ENCODE measurements at places on chromosomes 13 and 19.

GRCh38 chr13:44118881-44119280 lies 239.2 kb downstream of the LACC1 start:
- no peak for DNase-seq

DNA sequence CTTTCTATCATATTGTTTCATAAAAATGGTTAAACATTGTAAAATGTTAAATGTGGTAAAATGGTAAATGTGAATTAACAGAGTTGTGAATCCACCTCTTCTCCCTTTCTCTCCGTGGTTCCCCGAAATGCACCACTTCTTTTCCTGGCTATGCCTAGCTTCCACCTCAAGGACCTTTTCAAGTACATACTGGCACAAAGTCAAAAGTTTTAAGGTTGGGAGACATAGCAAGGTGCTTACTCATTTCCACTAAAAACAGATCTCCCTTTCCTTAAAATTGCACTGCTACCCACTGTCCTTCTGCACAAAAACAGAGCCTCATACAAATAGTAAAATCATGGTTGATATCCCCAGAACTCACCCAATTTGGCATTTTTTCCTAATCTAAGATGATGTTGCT lies 558.2 kb downstream of the SLITRK6 start:
- DNase-seq: no peak

DNA sequence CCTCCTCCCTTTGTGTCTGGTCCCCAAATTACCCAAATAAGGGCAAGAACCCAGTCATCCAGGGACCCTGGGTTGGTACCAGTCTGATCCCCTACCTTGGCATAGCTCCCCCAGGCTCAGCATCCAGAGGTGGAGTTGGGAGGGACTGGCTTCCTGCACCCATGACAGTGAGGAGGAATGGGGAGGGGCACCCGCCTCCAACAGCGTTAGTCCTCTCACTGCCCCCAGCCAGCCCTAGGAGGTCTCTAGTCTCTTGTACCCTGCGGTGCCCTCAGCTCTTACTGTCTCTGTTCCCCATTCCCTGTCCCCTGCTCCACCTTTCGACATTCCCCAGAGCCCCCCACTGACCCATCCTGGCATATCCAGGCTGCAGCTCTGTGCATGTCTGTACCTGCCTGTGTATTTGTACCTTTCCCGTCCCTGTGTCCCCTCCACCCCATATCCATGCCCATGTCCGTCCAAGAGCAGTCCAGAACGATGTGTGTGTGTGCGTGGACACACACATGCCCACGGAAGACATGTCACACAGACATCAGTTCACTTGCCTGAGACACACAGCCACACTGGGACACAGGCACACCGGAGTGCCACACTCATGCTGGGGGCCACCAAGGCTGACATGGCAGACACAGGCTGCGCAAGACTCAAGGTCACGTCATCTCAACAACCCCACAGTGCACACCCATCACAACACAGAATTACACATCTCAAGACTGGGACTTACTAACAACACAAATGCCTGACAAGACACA lies 17.8 kb downstream of the ERFL start:
- no peak for DNase-seq

GRCh38 chr19:45468803-45469131 lies 971 bp downstream of the FOSB start:
- DNase-seq: no peak

DNA sequence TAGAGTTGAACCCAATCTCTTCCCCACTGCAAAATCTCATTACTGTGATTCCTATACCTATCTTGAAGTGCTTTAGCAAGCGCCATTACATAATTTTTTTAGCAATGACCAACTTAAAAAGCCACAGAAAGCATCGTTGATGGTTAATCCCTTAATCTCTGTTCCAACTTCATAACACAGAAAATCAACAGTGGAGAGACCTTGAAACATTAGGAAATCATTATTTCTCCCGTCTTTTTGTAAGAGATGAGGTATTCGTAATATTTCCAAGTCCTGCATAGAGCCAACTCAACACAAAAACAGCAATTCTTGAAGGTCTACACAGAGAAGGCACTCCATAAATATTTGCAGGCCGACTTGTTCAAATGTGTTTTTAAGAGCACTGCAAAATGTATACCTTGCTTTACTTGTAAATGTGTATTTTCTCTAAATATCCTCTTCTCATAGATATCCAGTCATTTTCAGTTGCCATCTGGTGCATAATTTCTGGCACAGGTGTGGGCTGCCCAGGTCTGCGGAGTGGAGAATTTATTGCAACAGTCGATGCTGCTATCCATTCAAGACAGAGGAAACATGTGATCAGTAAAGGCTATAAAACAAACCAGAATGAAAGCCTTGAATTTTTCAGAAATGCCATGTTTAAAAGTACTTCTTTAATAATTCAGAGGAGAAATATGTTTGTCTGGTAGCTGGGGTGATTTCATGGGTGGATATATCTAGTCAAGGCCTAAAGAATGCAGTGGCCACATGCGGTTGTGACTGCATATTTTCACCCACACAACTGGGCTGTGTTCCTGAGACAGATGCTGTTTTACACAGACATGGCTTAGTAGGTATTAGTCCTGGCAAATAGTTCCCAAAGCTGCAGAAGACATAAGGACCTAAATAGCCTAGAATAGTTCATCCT lies 234.3 kb upstream of the STARD13 start:
- no peak for DNase-seq

GRCh38 chr13:98619556-98619955 lies 42.6 kb upstream of the STK24 start:
- no peak for DNase-seq

GRCh38 chr13:58254943-58255342 lies 623.4 kb downstream of the PCDH17 start:
- DNase-seq: no peak

DNA sequence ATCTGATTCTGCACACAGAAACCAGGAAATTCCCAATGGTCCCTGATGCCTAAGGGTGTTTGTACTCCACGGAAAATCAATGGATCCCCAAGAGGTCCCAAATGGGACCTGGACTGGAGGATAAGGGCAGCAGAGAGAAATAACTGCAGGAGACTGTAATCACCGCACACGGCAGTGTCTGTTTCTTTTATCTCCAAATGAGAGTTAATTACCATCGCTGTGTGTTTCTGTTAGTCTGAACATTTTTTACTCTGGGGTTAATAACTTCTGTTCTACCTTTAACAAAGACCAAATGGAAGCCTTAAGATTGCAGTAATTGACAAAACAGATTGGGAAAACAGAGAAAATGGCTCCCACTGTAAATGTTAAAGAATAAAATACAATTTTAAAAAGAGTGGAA lies 320.9 kb downstream of the DCLK1 start:
- DNase-seq: no peak

DNA sequence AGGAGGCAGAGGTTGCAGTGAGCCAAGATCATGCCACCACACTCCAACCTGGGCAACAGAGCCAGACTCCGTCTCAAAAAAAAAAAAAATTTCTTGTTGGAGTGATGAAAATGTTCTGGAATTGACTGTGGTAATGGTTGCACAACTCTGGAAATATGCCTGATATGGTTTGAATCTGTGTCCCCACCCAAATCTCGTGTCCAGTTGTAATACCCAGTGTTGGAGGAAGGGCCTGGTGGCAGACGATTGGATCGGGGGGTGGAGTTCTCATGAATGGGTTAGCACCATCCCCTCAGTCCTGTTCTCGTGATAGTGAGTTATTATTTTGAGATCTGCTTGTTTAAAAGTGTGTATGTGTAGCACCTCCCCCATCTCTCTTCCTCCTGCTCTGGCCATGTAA lies 41.1 kb upstream of the MAP3K10 start:
- no peak for DNase-seq

GRCh38 chr13:57045826-57046546 lies 94.7 kb upstream of the PRR20A start:
- no peak for DNase-seq

DNA sequence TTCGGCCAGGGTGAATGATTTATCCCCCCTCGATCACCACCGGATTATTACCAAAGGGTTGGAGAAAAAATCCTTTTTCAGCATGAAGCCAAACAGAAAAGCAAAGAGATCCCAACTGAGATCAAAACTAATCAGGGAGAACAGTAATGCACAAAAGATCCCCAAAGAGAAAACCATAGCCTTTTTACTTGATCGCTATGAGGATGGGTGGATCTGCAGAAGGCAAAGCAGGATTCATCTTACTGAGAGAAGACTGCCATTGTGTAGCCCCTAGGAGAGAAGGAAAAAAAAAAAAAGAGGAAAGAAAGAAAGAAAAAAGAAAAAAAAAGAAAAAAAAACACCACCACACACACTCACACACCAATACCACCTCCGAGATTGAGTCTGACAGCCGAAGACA lies at the start of gene FGF14:
TSS of gene FGF14 (minus strand) at position 283 of the 400 bp plus-strand sequence.
- DNase-seq: no peak

DNA sequence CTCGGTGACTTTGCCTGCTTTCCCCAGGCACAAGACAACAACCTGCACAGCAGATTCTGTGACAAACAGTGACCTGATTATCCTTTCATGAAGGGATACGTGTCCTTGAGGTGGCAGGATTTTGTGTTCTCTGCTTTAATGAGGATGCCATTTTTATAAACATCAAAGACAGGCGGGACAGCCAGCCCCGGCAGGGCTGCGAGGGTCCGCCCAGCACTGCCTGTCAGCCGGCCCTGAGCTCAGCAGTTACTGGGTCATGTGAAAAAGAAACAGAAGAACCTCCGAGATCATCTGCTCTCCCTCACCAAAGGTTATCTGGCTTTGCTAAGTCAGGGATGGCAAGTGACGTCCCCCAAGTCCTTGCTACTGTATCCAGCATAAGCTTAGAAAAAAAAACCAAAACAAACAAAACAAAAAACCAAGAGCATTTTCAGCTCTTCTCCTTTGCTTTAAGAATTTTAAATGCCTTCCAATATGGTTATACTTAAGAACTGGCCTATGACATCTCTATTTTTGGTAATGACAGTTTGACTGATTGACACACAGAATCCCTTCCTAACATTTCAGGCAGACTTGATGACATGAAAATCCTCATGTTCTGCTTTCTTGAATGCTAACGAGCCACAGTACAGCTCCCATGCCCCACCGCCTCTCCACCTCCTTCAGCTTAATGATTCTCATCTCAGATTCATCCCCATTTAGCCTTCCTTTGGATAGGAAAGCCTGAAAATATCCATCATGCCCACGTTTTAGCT lies 666.6 kb upstream of the ARGLU1 start:
- no peak for DNase-seq

- no peak for DNase-seq
Observed at GRCh38 chr19:16529466-16530144, 12.6 kb downstream of the CHERP start.

- no peak for DNase-seq
Observed at GRCh38 chr13:77430377-77430951, 103.6 kb upstream of the MYCBP2 start.

DNA sequence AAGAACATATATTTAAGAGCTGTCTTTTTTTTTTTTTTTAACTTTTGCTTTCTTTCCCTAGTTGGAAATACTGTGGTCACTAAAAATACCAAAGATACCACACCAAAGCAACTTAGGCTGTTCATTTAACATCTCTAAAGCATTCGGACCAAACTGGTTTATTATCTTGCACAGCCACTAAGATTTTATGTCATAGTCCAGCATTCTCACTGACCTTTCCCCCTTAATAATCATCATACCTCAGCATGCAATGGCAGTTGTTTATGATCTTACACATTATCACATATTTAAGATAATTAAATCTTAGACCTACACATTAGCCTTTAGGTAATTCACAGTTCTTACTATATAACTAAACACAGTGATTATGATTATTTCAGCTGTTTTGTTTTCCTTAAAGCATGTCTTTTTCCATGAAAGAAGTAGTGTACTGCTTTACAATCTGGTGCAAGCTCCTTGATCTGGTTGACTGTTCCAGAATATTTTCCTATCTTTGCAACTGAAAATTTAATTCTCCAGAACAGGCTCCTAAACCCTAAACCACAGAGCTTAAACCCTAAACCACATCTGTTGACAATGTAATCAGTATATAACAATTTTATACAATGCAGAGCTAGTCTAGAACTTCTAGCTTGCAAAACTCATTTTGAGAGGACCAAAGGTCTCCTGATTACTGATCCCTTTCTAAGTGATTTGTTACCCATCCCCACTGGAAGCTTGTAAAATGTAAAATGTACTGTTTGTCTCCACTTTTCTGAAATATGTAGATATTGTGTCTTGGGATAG lies 74.2 kb downstream of the CDK8 start:
- no peak for DNase-seq

DNA sequence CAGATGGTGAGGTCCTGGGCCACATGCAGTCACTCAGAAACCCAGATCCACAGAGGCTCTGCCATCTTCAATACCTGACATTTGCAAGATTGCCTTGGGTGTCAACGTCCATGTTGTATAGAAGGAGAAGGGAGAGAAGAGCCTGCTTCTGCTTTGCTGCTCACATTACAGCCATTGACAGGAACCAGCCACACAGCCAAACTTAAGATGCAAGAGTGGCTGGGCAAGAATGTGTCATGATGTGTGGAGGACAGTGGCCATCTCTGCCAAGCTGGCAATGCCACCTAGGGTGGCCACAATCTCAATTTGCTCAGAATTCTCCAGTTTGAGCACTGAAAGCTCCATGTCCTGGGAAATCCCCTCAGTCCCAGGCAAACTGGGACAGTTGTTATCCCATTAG lies 25.9 kb upstream of the SERPINE3 start:
- no peak for DNase-seq

DNA sequence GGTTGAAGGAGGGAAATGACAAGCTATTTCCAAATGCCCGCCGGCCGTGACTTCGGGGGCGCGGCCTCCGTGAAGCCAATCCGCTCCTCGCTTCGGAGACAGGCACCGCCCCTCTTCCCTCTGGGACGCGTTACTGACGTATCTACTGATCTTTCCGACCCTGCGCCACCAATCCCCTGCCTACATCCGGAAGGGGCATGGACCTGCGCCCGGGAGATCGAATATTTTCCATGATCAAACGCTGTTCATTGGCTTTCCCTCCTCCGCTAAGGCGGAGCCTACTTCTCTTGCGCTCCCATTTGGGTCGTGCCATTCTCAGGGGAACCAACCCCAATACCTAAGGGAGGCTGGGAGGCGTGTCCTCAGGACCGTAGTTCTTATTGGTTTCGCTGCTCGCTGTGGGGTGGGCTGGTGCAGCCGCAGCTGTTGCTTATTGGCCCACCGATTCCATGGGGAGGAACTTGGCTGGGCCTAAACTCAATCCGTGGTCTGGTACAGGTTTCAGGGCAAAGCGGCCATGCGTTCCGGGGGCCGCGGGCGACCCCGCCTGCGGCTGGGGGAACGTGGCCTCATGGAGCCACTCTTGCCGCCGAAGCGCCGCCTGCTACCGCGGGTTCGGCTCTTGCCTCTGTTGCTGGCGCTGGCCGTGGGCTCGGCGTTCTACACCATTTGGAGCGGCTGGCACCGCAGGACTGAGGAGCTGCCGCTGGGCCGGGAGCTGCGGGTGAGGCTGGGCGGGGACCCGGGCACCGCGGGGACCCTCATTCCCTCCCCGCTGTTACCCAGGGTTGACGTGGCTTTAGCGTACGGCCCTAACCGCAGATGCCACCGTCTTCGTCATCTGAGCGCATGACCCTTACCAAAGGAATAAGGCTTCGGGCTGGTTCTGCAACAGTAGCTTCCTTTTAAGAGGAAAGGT lies at the start of gene QPCTL:
TSS of gene QPCTL (plus strand) at position 480 of the 919 bp plus-strand sequence. CDS start at position 518, 38 bp downstream.
- DNase-seq: peak; percentile 99

DNA sequence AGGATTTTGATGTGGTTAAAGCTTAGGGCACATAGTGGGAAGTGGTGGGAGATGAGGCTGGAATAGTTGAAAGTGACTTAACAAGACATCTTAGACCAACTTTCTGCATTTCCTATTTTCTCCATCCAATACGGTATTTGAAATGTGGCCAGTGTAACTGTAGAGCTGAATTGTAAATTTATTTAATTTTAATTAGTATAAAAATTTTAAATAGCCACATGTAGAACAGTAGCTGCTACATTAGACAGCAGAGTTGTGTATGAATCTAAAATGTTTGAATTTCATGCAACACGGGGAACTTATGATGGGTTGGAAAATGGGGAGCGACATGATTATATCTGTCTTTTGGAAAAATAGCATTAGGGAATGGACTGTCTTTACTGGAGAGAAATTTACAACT lies 7.1 kb upstream of the SCEL start:
- DNase-seq: no peak

All from DMS79 treated with DMSO at 0.1 percent for 48 hours (cell line).